ENCODE measurements at places on chromosomes 16 and 17.

DNA sequence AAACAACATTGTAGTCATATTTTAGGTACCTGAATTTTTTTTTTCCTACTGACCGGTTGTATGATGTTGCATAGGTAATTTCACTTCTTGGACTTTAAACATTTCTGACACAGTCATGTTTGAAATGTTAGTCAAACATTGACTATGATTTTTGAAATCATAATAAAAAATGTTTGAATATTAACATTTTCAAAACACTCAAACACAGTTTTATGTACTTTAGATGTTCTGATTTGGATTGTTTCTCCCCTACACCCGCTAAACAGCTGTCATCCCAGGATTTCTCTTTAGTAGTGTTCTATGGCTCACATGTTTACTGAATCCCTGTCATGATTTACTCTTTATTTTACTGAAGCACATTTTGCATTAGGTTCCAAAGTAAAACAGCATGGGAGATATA lies 102.9 kb upstream of the NPEPPS start:
- DNase-seq = no peak

- DNase-seq = no peak
Measured at GRCh38 chr17:32927724-32928585, at the start of gene TMEM98. Gene TMEM98, plus strand, starts transcription at chr17:32928153. Its CDS starts 3,376 bp downstream, at chr17:32931529.

GRCh38 chr17:47622180-47622549 lies 27.6 kb upstream of the KPNB1 start:
- no peak for DNase-seq

GRCh38 chr16:1021553-1022160 lies 40.1 kb downstream of the SOX8 start:
- no peak for DNase-seq

- no peak for DNase-seq
Measured at GRCh38 chr16:79750311-79750710, 149.8 kb upstream of the MAF start.

GRCh38 chr16:86038926-86039310 lies 140.0 kb downstream of the IRF8 start:
- no peak for DNase-seq

DNA sequence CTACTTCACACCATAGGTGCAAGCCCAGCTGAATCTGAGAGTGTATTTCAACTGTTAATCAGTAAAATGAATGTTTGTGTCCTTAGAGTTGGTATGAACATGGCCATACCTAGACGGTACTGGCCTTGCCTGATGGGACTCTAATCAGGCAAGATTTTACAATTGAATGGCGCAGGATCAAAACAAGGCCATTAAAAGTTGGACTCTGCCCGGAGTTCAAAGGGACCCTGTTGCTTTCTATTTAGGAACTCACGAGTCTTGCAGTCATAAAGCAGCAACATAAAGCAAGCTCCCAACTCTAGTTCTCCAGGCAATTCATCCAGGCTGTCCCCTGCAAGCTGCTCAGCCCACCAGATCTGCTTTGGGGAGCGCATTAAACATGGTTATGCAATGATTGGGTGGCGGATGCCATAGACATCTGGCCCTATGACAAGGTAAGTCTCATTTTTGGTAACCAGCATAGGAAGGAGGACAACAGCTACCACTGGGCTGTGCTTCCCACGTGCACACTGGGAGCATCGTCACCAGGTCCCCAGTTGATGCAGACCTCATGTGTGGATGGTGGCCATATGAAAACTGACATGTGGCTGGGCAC lies 8.8 kb downstream of the TMEM186 start:
- DNase-seq = no peak

DNA sequence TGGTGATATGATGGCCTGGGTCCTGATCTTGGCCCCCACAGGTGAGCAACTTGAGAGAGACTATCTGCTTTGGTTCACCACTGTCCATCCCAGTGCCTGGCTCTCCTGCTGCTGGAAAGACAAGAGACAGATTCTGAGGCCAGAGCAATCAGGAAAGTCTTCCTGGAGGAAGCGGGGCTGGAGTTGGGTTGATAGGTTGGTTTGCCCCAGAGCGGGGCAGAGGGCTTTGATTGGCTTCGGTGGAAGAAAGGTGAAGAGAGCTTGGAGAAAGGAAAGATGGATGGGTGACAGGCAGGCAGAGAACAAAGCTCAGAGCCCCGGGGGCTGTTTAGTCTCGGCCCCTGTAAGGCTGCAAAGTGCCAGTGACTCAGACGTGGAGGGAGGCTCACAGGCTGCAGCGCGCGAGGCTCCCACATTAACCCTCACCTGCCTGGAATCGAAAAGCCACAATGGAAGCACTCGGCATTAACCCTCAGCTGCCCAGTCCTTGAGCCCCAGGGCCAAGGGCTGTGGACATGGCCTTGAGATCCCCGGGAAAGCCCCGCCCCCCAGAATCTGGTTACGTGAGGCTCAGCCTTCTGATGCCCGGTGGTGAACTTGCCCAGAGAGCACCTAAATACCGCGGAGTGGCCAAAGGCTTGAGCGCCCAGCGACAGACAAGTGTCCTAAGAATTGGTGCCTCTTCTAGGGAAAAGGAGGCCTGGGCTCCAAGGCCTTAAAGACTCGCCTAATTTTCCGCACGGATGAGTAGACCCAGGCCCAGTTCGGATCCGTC lies 996 bp upstream of the CPNE2 start:
- DNase-seq = no peak

DNA sequence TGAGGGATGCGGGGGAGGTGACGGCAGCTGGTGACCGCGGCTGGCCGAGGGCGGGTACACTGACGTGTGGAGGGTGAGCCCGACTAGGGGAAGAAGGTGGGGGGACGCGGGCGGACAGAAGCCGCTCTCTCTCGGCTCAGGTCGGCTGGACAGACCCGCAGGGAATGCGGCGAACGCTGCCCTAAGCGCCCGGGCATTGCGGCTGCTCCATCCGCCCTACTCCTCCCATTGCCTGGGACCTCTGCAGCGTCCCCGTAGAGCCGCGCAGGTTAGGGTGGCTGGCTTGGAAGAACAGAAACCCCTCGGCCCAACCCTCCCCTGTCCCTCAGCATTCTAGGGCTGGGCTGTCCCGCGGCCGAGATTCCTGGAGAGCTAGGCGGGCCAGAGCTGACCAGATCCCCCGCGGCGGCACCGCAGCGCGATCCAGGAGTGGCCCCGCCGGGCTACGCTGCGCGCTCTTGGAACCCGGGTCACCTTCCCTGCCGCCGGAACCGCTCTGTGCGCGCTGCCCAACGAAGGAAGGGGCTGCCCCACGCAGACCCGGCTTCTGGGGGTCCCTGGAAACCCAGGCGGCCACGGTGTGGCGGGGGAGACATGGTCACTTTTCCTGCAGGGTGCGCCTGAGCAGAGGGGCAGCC lies 3.0 kb downstream of the DLX4 start:
- DNase-seq = no peak

- DNase-seq = no peak
Measured at GRCh38 chr17:66537502-66537901, 235.1 kb downstream of the PRKCA start.

DNA sequence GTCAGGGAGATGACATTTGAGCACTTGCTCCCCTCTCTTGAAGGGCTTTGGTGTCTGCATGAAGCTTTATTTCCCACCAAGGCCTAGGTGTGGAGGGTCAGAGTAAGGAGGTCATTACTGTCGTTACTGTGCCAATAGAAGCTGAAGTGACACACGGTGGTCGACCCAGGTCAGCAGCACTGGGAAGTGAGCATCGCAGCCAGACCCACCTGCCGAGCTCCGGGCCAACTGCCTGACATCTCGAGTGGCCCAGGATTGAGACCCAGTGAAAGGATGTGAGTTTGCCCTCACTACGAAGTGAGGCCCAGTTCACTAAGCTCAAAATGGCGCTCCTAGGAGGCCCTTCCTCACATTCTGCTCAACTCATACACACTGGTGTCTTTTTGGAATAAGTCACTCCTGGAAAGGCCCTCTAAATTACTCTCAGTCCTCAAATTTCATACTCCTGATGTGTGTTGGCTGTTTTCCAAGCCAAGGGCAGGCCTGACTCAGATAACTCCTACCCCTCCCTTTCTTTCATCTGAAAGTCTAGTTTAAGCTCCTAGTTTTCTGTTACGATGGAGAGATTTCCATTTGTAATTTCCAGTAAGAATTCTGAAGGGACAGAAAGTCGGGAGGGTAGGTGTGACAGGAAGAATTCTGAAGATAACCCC lies 200.4 kb downstream of the LGALS9B start:
- no peak for DNase-seq

DNA sequence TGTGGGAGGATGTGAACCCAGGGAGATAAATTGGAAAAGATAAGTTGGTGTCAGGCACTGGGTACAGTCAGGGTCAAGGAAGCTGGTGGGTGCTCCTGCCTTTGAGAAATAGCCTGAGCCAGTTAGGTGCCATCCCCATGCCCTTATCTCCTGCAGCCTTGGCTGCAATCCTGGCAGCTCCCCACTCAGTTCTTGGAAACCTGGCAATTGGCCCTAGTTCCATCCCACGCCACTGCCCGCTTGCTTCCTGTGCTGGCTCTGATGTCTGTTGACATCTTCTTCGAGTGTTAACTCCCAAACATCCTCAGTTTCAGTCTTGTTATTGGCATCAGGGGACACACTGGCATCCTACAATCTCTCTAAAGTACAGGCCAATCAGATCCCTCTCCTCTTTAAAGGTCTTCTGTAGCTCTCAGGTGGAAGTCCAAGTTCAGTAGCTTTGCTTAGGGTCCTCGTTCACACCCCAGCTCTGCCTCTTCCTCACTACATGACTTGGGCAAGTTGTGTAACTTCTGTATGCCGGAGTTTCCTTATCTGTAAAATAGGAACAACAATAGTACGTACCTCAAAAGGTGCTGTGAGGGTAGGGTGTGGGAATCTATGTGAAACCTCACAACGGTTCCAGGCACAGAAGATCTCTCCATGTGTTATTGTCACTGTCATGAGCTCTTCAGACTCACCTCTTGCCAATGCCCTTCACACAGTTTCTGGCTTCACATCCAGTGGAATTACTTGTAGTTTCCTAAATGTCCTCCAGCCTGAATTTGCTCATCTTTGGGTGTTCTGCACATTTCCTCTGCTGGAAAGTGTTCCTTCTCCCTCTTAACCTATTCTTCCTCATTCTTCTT lies 13.5 kb upstream of the PRKAR1A start:
- DNase-seq = no peak

All from HFF-Myc (cell line).